ENCODE measurements at places on chromosomes 6 and 20.

- DNase-seq: no peak
These were observed 356.0 kb downstream of the BMP2 start for GRCh38 chr20:7123457-7123856.

- DNase-seq: no peak
These were observed 180.4 kb downstream of the ADGRG6 start for GRCh38 chr6:142482249-142482648.

- DNase-seq: no peak
These were observed 94.7 kb upstream of the AGPAT4 start for GRCh38 chr6:161368514-161368913.

GRCh38 chr6:19446570-19446969, 390.6 kb upstream of the ID4 start:
- no peak for DNase-seq

- DNase-seq: no peak
These were observed 17.0 kb upstream of the RPS6KA2 start for GRCh38 chr6:166643891-166644590.

DNA sequence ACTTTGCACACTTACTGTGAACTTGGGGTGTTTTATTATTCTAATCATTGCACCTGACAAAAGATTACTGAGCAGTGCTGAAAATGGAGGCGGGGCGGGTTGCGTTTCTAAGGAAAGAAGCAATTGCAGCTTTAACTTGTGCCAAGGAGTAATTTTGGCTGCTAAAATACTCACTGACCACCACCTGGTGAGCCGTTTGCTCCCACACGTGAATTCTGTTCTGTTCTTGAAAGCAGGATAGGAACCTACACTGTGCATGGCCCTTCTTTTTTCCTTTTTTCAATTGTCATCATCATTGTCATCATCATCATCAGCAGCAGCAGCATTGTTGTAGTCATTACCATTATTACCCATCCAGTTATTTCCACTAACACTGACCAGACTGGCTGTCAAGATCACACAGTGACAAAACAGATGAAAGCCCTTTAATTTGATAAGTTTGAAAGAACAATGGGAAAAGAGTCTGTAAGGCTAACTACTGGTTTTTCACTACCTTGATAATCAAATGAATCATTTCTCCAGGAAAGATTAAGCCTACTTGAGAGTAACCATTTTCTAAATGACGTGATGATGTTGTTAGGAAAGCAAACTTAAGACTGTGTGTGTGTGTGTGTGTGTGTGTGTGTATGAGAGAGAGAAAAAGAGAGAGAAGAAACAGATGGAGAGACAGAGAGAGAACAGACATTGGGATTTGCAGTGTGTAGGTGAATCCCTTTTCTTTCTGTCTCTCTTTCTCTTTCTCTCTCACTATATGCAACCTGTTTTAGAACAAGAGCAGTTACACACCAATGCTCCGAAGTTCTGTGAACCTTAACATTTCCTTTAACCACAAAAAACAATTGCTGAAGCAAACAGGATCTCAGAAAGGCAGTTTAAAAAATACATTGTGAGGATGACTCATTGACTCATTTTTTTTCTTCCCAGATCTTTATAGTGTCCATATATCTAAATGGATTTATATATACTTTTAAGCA, 3.8 kb downstream of the RIPOR2 start:
- no peak for DNase-seq

DNA sequence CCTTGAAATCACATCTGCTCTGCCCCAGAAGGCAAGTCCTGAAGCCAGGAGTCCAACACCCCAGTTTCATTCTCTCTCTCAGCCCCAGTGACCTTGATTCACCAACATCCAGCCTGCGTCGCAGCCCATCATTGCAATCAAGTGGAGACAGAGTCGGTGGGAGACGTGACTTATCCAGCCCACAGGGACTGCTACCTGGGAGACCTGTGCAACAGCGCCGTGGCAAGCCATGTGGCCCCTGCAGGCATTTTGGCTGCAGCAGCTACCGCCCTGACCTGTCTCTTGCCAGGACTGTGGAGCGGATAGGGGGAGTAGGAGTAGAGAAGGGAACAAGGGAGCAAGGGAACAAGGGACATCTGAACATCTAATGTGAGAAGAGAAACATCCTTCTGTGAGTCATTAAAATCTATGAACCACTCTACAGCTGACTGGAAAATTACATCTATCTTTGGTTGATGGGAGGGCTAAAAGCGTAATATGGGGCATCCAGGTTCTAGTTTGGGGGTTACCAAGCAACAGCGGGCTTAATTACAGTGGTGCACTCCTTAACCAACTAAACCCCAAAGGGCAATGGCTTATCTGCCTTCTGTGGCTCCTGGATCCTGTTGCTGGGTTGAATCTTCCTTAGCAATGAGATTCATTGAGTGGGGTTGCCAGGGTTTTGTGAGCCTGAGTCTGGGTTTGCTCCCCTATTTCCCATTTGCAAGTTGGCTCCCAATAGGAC, 2.5 kb downstream of the LY6G6D start:
- DNase-seq: no peak

Measured in stimulated activated CD4-positive, alpha-beta T cell treated with anti-CD3 and anti-CD28 coated beads, Interleukin-1b, Interleukin-23, amount 100 ng/mL, for 1 hour (primary cell).